ENCODE measurements at places on chromosomes 12 and 14.

DNA sequence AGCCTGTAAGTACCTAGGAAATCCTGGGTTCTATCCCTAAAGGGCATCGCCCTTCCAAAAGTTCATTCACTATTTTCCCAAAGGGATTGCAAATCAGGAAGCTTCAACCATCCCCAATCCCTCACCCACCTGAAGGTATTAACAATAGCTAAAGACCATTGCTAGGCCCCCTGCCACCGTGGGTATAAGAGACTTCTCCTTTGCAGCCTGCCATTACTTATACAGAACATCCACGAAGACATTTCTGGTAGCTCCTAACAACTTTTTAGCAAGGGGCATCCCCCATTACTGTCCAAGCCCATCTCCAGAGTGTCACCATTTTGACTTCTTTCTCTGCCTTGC is 384 bp upstream of the SMUG1 start:
- DNase-seq: no peak

DNA sequence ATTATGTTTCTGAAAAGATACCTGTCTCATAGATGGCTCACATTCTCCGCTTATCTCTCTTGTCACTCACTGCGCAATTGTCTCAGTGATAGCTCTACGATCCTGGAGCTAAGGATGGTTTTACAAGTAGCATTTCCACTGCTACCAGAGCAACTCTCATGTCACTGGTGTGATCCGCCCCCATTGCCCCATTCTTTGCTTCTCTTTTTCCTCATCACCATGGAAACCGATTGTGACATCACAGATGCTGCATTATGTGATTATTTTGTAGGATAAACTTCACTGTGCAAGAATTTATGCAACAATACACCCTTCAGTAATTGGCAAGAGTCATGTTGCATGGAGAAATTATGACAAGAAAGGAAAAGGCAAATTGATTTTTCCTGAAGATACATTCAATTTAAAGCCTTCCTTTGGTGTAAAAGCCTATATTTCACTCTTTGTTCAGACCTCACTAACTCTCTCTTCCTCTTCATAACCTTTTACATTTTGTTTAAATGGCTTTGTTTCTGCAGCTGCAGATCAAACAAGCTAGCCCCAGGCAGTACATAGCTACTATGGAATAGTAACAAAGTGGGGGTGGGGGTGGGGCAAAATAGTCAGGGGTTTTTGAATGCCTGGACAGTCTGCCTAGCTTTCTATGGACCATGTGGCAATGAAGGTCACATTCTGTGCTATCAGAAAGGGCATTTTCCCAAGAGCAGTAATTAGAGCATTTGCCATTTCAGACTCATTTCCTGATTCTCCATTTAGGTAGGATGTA is 539.8 kb downstream of the NRXN3 start:
- no peak for DNase-seq

DNA sequence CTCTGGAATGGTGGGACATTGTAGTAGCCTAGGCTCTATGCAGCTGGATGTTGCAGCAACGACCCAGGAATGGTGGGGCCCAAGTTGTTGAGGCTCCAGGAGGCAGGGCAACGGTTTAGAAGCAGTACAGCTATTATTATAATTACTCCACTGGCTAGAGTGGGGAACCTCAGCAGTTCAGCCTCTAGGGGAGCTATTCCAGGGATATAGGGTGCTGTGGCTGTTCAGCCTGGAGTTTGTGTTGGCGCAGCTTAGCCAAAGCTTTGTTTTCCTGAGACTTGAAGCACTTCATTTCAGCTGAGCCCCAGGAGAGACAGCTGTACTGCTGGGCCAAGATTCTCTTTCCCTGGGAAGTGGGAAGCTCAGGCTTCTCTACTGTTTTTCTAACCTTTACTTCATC is 1023.0 kb upstream of the ATXN7L3B start:
- DNase-seq: no peak

- no peak for DNase-seq
Observed at GRCh38 chr12:22231836-22232235, 102.7 kb downstream of the ST8SIA1 start.

- no peak for DNase-seq
Observed at GRCh38 chr12:23333938-23334337, 615.5 kb downstream of the SOX5 start.

DNA sequence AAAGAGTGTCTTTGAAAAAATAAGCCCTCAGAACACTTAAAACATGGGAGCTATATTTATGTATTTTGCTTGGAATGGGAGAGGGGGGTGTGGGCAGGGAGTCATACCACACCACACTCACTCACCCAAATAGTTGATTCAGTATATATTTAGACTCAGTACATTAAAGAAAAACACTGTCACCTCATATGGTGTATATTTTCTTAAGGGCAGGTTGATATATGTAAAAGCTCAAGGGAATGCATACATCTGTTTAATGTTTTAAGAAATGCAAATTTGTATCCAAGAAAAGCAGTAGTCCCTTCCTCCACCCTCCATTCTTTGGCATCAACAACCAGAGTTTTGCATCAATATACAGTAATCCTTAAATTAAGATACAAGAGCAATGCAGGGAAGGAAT is 1.4 kb downstream of the NFYB start:
- DNase-seq: no peak

GRCh38 chr14:102085948-102086708 is 716 bp downstream of the HSP90AA1 start:
- DNase-seq: peak; percentile 36

DNA sequence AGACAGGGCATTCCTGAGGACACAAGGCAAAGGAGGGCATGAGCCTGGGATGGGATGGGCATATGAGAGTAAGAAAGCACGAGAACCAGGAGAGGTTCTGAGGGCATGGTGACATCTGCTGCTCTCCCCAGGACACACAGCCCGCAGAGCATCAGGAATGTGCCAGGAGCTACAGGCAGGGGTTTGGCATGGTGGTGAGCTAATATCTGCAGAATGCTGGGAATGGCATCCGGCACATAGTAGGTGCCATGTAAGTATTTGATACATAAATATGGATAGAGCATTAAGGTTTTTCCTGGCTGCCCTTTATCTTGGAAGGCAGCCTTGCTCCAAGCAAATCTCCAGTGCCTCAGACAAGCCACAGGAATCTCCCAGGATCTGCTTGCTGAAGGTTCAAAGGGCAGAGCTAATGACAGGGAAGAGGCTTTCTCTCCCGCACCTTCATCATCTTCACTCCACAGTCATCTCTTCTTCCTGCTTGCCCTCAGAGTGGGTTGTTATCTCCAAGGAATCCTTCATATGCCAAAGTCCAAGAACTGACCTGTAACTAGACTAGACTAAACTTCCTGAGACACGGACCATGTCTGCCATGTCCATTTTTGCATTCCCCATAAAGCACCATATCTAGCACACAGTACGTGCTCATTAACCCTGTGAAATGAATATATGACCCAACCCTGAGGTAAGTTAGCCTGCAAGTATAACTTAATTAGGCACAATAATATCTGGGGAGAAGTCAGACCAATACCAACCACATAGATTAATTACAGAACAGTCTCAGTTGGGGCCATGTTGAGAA is 62.0 kb upstream of the SCN8A start:
- DNase-seq: no peak

GRCh38 chr14:99440278-99440677 is 40.4 kb downstream of the SETD3 start:
- no peak for DNase-seq

- DNase-seq: no peak
Observed at GRCh38 chr14:27727251-27727770, 1039.3 kb upstream of the FOXG1 start.

DNA sequence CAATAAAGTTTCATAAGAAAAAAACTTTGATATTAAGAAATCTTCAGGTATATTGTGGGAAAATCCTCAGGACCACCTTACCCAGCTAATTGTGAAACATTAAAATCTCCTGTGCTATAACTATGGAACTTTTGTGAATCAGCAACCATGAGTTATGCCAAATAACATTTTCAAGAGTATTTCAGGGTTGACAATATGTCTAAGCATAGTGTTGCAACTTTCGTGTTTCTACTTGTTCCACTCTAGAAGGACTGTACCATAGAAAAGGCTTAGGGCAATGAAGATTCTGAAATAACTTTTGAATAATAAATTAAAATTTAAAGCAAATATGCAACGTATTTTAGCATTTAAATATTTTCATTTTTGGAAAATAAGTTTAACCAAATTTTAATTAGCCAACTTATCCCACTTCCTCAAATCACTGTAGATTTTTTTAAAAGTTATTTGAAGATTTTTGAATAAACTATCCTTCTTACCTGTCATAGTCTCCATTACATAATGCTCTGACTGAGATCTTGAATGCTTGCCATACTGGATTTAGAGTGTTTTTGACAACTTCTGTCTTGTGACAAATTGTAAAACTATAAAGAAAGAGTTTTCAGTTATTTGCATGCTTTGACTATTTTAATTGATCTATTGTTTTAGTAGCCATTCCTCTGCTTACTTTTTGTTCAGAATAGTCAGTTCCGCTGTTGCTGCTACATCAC is 143.6 kb downstream of the CPNE8 start:
- DNase-seq: no peak

DNA sequence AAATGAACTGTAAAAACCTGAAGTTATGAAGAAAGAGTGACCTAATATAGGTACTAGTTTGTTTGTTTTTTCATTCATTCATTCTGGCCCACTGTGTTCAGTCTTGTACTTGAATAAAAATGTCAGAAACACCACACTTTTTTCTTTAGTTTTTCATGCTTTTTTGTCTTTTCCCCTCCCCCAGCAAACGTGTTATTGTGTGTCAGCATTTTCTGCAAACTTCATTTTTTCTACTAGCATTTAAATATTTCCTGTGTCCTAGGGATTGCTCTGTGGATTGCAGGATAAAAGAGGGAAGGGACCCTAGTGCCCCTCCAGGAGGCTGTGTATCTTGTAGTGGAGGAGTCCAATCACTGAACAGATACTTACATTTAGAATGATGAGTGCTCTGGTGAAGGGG is 42.2 kb downstream of the ETNK1 start:
- no peak for DNase-seq

DNA sequence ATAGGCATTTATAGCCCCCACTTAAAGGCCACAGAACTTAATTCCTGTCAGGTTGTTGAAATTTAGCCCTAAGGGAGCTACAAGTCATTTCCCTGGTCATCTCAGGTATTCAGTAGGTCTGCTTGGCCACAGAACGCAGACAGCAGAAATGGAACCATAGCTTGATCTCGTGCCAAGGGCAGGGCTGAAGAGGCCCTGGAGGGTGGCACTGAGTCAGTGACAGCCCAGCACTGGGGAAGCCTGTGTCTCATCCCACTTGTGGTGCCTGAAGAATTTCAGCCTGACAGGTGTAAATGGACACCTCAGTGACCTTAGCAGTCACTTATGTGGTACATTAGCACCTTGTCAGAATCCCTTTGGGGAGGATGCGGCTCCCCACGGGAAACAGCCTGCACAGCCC is 6.6 kb downstream of the PRKAB1 start:
- DNase-seq: no peak

DNA sequence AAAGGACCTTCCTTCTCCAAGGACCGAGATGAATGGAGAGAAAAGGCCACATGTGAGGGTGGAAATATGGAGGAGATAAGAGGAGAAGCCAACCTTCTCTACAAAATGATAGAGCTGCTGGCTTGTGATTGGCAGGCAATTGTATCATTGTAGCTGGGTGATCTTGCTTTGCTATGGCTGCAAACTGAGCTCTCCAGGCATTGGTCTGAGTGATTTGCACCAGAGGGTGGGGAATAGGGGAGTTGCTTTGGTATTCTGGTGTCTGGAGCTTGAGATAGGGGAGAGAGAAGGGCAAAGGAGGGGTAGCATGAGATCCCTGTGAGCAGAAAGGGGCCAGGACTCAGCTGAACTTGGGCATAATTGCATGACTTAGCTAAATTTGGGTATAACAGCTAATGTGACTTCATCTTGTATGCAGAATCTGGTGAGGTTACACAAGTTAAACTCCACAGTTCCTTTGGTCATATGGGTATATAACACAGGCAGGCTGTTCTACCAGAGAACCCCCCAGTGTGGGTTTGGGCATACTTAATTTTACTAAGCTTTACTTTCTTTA is 72.0 kb downstream of the FOS start:
- no peak for DNase-seq

GRCh38 chr14:75514673-75515628 is 7.3 kb upstream of the BATF start:
- DNase-seq: no peak

DNA sequence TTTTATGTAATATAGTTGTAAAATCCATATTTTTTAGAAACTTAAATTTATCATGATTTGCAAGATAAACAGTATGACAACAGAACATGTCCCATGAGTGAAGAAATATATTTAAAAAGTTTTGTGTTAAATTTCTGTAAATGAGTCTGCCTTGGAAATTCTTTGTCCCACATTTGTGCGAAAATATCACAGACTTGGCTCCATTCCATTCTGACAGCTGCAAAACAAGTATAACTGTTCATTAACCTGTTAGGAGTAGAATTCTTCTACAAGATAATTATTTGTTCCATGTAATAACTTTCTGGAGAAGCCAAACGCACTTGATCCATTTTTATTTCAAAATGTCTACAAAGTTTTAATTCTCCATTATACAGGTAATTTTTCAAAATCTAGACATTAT is 37.9 kb downstream of the MDM1 start:
- no peak for DNase-seq

GRCh38 chr12:122182887-122183587 is at the start of gene LRRC43:
TSS of gene LRRC43 (plus strand) at chr12:122183123. CDS start at chr12:122183145, 22 bp downstream.
- DNase-seq: no peak

DNA sequence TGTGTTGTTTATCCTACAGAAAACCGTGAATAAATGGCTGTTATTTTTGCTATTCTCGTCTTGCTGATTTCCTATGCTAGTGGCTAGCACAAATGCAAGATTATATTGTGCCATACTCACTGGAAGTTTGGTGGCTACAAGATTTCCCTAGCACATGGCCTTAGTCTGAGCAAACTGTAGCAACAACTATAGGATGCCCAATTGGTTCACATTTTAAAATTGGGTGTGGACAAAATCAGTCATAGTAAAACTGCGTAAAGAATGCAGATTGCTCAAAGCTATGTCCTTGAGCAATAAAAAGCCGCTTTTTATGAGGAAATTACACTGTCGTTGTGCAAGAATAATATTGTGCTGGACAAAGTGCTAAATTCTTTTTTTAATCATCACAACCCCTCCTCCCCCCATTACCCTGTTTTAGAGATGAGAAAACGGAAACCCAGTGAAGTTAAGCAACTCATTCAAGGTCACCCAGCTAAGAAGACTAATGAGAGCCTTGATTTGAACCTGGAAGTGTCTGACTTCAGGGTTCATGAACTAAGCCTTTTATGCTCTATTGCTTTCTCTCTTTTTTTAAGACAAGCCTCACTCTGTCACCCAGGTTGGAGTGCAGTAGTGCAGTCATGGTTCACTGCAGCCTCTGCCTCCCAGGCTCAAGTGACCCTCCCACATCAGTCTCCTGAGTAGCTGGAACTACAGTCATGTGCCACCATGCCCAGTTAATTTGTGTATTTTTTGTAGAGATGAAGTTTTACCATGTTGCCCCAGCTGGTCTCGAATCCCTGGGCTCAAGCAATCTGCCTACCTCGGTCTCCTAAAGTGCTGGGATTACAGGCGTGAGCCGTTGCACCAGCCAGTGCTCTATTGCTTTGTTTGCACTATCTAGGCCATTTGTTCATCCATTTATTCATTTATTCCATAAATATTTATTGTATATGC is 73.6 kb downstream of the SRGAP1 start:
- no peak for DNase-seq

- no peak for DNase-seq
Observed at GRCh38 chr12:32567296-32567674, 111.8 kb upstream of the DNM1L start.

Measured in stimulated activated CD8-positive, alpha-beta memory T cell treated with anti-CD3 and anti-CD28 coated beads, Interleukin-2, amount 100 ng/mL, for 1 hour (primary cell).